Breast epithelium (tissue), 4 donors: ENCODE measurements at places on chromosomes 2 and 18.

GRCh38 chr2:227606476-227606875 is 7.8 kb downstream of the SCYGR2 start:
- no peak for DNase-seq

- DNase-seq: no peak
These were observed 4.2 kb downstream of the SH3BP4 start for GRCh38 chr2:234955971-234956509.

- DNase-seq: no peak
These were observed 42.3 kb downstream of the R3HDM1 start for GRCh38 chr2:135573620-135574019.

DNA sequence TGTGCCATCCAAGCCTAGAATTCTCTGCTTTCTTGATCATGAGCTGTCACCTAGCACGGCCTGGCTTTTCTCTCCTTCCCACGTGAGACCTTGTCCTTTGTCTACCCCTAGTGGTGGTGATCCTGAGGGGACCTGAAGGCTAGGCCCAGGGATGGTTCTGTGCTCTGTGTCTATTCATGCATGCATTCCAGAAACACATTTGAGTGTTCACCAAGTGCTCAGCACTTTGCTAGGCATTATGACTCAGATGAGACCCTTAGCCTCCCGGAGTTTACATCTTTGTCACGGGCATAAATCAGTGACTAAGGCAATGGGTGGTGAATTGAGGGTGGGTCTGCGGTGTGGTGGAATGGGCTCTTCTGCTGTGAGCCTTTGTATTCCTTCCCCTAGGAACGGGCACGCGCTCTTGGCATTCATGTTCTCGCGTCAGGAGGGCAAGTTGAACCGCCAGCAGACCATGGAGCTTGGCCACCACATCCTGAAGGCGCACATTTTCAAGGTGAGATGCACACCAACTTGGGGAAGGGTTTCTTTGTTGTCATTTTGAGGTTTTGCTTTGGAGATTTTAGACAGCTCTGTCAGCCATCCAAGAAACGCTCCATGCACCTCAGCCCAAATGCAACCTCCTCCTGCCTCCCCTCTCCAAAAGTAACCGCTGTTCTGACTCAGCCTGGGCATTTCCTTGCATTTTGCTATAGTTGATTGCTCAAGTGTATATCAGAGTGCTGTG is 100.9 kb downstream of the WDSUB1 start:
- DNase-seq: no peak

GRCh38 chr2:146853741-146854444 is 990.9 kb upstream of the ACVR2A start:
- no peak for DNase-seq

DNA sequence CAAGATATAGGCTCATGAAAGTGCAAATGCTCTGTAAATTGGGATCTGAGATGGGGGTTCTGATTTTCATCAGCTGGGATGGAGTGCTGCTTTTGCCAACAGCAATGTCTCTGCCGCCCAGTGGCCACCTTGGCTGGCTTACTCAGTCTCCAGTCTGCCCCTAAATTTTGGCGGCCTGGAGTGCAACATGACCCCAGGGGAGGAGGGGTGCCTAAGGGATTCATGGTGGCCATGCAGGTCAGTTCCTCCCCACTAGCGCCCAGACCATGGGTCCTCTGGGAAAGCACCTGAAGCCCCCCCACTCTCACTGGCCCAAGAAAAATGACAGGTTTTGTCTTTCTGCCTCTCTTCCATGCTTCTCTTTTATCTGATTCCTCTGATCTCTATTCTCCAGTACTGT is 45.0 kb downstream of the SLC4A3 start:
- DNase-seq: no peak

DNA sequence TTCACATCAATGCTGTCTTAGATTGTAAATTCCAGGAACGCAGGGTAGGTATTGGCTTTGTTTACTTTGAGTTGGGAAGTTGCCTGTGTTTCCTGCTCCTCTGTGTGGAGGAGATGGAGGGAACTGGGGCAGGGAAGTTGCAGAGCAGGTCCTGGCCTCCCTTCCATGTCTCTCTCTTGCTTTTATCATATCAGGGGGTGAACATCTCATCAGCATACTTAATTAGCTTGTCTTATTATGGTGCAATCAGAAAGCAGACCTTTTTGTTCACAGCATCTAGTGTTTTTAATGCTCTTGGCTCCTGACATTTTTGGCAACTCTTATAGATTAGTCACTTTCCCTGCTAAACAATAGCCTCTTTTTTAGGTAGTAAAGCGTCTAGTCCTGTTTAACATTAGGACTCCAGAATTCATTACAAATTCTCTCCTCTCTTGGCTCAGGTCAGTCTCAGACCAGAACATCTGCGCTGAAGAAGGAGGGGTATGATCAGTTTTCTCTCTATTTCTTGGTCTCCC is 11.5 kb upstream of the DIPK1C start:
- no peak for DNase-seq

DNA sequence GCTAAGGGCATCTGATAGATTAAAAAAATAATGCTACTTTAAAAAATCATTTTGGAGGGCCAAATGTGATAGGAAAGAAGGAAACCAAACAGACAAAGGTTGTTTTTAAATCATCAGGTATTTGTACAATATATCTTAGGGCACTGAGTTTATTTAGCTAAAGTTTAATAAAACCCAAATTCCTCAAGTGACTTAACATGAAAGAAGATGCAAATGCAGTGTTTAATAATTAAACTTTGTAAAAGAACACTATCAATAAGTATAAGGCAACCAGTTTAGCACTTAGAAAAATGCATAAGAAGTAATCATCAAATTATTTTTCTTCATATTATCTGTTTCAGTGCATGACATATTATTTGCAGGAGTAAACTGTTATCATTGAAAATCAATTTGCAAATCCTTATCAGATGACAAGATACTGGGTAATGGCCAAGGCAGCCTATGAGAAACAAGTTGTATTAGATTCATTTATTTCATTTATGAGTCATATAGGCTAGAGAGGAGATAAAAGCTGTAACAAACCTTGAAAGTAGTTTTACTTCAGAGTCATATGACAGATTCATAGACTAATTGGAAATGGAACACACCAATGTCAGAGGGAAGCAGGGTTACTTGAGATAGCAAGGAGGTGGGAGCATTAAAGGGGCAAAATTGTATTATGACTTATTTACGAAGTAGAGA is 165.5 kb downstream of the GCA start:
- no peak for DNase-seq

DNA sequence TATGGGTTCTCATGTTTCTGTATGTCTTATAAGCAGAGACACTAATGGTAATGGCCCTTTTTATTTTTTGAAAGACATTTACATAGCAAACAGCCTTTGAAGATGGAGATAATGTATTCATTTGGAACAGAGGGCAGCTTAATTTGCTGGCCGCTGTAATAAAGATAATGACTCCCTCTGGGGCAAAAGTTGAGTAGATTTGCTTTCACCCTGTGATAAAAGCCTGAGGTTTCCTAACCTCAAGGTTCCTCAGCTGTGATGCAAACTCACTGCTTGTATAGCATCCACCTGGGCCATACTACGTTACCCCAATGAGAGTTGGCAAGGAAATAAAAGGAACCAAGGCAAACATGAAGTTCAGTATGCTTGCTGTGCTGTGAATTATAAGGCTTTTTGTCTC is 54.8 kb downstream of the TEX51 start:
- DNase-seq: no peak

DNA sequence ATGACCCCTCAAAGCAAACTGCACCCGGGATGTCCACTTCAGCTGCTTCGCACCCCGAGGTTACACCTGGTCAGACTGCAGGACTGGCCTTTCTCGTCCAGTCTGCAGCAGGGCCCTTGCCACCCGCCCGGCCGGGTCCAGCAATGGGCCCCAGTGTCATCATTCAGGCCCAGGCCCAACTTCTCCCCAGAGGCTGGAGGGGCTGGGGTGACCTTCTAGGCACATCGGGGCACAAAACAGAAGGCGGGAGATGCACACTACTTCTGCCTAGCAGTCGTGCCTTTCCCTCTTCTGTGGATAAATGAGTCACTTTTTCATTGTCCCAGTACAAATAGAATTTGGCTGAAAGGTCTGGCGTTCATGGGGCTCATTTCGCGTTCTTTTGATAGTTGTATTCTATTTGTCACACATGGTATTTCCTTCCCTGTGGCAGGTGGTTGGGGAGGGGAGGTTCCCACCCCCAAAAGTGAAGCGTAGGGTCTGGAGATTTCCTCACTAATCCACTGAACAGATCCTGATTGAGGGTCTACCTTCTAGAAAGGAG is 56.9 kb upstream of the ID2 start:
- DNase-seq: no peak

GRCh38 chr18:2420367-2420766 is 150.9 kb downstream of the METTL4 start:
- no peak for DNase-seq

- DNase-seq: no peak
These were observed 2010.0 kb upstream of the PIK3C3 start for GRCh38 chr18:39945076-39945475.

DNA sequence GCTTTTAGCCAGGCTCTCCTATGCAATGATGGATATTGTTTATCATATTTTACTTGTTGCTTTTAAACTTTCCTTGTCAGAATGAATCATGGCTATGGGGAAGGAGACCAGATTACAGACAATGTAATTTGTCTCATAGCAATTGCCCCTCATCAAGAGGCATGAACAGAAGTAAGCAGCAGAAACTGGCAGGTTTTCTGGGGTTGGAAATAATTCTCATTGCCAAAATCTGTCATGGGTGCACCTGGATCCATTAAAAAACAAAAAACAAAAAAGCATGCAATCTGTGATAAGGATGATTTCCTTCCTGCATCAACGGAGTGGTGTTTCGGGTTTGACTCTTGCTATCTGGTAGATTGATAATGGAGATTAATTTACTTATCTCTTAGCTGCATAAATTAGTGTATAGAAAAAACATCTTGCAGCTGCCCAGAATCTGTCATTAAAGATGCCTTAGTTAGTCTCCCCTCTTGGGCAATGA is 419.6 kb downstream of the SOX11 start:
- DNase-seq: no peak

- no peak for DNase-seq
These were observed 293 bp upstream of the D2HGDH start for GRCh38 chr2:241734208-241734466.

DNA sequence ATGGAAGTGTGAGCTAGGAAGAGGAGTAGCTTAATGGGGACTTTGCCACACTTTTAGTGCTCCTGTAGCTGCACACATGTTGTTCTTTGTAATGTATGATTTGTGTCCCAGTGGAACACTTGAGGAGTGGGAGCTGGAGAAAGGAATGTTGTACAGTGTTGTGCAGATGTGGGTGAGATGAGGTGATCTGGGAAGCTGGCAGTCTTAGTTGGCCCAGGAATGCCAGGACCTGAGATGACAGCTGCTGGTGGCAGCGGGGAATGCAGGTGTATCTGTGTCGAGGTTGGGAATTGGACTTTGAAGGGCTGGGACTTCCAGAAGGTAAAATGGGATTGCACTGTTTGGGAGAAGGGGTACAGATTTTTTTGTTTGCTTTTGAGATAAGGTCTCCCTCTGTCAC is 23.6 kb downstream of the NEDD4L start:
- no peak for DNase-seq
